NCI-H2081 (cell line): ENCODE measurements at places on chromosomes 11 and 22.
A peak's percentile ranks its signal among the peaks of the same experiment; 100 is the strongest.

GRCh38 chr11:12822392-12823022 is 148.3 kb downstream of the TEAD1 start:
- DNase-seq: no peak

- DNase-seq: no peak
Measured at GRCh38 chr22:49882519-49883293, 29.1 kb downstream of the ZBED4 start.

- DNase-seq: no peak
Measured at GRCh38 chr11:73252577-73253191, 19.5 kb upstream of the P2RY6 start.

DNA sequence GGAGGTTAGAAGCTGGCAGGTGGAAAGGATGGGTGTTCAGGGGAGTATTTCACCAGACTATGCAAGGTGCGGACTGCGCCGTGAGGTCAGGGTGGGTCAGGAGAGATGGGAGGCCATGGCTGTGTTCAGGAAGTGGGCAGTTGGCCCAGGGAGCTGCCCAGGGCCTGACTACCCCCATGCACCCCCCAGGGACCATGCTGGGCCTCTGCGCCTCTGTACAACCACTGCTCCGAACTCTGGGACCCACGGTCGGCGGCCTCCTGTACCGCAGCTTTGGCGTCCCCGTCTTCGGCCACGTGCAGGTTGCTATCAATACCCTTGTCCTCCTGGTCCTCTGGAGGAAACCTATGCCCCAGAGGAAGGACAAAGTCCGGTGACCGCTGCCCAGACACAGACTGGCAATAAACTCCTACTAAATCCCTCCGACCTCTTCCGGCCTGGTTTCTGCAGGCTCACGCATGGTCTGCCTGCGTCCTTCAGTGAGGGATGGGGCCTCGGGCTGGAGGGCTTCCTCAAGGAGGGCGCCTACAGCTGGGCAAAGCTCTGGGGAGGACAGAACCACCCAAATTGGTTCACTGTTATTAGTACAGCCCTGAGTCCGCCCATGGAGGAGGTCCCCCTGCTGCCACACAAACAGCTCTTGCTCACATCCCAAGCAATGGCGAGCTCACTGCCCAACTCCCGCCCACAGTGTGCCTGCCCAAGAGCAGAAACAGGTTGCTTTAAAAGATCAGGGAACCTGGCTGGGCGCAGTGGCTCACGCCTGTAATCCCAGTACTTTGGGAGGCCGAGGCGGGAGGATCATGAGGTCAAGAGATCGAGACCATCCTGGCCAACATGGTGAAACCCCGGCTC is 4.2 kb downstream of the PHLDA2 start:
- no peak for DNase-seq

DNA sequence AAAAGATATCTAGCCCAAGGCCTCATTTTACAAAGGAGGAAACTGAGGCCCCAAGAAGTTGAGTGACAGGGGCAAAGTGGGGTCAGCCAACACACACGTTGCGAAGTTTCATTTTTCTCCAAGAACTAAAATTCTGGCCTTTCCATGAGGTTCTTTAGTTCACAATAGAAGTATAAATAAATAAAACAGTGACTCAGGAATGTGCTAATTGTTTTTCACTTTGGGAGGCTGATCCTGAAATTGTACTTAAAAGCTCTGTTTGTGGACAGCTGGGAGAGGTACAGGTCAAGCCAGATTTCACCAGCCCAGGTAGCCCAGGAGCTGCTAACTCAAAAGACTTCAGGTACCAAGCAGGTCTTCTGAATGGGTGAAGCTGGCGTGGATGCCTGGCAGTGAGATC is 105.2 kb downstream of the TRAF6 start:
- DNase-seq: no peak

- no peak for DNase-seq
Measured at GRCh38 chr22:27853424-27853823, 51.9 kb upstream of the MN1 start.

DNA sequence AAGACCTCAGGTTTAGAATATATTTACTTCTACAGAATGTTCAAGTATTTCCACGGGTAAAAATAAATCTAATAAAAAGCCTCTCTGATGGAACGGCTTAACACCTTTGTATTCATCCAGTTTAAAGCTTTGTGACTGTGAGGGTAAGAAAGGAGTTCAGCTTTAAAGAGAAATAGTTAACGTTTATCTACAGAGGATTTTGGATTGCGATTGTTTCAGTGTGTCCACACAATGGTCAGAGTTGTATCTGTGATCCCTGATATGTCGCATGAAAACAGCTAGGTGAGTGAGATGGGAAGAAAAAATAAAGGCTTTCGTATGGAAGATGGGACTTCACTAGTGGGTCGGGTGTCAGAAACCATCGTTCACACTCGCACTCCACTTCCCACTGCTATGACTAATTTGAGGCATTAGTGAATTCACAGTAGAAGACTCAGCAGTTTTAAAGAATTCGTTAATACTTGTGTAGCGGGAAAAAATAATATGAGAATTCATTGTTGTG is 1.6 kb downstream of the APLP2 start:
- no peak for DNase-seq

DNA sequence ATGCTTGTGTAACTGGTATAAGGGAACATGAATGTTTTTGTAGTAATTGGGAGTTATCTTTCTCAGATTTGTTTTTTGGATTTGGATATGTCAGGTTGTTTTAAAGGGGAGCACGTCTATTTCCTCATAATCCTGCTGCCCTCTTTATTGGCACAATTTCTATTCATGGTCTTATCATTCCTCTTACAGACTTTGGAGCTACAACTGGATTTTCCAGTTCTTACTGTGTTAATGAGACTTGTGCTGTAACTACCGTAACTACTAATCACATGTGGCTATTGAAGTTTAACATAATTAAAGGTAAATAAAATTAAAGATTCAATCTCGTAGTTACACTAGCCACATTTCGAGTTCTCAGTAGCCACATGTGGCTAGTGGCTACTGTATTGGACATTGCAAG is 1.9 kb downstream of the FDX1 start:
- peak; percentile 7 for DNase-seq

DNA sequence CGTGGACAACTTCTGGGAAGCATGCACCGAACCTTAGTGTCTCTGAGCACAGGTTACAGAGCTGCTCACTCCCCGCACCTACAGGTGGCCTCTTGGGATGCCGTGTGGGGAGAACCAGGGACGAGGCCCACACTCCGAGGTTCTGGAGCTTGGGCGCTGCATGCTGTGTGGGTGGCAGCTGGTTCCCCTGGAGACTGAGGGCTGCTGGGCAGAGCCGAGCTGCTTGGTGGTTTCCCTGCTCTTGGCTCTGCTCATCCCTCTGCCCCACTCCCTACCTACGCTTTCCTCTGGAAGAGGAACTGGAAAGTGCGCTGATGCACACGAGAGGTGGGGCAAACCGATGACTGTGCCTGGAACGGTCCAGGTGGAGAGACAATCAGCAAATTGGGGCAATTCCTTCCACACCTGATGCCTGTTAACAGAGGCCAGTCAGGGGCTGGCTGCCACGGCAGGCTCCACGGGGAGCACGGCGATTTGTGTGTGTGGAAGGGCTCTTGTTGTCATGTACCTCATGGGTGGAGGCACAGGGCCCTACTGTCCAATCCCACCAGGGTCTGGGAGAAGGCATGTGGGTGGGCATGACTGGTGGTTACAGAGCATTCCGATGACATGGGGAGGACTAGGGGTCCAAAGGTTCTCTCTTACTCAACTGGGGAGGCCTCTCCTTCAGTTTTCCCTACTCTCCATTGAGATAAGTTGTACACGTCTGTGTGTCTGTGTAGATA is 60.9 kb downstream of the ST14 start:
- DNase-seq: no peak

DNA sequence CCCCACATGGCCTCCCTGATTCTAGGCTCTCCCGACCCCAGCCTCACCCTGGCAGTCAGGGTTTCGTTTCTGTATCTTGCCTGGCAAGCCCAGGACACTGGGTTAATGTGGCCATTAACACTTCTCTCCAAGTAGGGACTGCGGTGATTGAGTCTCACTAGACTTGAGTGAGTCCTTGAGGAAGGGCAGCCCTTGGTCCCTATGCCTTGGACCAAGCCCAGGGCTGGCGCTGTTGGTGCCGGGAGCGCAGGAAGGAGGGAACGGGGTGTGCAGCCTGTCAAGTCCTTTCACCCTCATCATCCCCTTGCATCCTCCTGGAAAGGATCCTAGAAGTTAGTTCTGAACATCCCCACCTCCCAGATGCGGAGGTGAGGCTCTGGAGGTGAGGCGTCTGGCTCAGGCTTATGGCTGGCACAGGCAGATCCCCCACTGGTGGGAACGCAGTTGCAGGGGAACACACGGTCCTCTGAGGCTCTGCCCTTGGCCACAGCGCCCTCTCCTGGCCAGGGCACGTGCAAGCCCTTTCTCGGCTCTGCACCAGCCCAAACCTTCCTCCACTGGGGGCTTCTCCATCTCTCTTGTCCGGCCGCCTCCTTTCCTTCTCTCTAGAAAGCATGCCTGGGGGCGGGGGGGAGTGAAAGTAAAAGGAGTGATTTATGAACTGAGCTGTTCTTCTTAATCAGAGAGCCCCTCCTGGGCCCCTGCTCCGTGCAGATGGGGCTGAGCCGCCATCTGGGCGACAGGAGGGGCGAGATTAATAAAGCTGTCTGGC is 56.7 kb downstream of the TP53I11 start:
- peak; percentile 79 for DNase-seq

DNA sequence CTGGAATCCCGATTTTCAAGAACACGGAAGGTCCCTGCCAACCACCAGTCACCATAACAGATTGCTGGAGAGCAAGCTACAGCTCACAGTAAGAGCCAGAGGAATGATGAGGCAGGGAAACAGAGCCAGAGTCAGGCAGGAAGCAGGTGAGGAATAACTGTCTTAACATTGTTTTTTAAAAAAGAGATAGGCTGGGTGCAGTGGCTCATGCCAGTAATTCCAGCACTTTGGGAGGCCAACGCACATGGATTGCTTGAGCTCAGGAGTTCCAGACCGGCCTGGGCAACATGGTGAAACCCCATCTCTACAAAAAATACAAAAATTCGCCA is 13.5 kb upstream of the CASTOR1 start:
- no peak for DNase-seq

GRCh38 chr11:20110908-20111669 is 49.2 kb downstream of the DBX1 start:
- DNase-seq: peak; percentile 74

DNA sequence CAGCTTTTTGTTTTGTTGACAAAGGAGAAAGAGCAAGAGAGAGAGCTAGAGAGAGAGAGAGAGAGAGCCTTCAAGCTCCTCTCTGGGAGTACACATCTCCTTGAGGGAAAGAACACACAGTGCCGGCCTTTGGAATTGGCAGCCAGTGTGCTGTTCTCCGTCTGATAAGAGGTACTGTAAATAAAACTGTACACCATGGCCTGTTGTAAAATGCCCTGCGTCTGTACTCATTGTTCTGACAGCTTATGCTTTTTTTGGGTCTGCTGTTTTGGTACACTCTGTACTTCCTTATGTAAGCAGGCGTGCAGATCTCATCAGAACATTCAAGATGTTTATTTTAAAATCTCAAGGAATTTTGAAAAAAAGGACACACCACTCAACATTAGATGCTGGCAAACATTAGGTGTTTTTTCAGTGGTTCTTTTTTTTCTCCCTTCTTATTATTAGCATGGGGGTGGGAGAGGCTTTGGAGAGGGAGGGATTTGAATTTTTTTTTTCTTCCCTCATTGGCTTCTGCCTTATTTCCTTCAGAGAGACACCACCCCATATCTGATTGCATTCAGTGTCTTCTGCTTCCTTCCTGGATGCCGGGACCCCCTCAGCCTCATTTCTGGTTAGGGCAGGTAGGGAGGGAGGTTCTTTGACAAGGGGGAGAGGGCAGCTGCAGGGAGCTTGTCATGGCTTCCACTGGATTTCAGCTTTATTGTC is 116.8 kb upstream of the NNMT start:
- DNase-seq: no peak

- no peak for DNase-seq
Measured at GRCh38 chr11:12543596-12544415, 130.4 kb upstream of the TEAD1 start.

GRCh38 chr11:8097062-8097461 is 16.1 kb downstream of the TUB start:
- DNase-seq: no peak

GRCh38 chr22:48254311-48254873 is 1491.9 kb downstream of the TBC1D22A start:
- no peak for DNase-seq

- DNase-seq: no peak
Measured at GRCh38 chr11:80860632-80861031, 1419.8 kb upstream of the TENM4 start.

DNA sequence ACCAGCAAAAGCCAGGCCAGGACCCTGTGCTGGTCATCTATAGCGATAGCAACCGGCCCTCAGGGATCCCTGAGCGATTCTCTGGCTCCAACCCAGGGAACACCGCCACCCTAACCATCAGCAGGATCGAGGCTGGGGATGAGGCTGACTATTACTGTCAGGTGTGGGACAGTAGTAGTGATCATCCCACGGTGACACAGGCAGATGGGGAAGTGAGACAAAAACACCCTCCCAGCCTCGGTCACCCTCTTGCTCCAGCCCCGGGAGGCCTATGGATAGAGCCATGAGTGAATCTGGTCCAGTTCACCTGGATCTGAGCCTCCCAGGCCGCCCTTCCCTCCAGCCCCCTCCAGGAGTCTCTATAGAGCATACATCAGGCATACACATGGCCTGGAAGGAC is 115.2 kb upstream of the IGLL5 start:
- no peak for DNase-seq

DNA sequence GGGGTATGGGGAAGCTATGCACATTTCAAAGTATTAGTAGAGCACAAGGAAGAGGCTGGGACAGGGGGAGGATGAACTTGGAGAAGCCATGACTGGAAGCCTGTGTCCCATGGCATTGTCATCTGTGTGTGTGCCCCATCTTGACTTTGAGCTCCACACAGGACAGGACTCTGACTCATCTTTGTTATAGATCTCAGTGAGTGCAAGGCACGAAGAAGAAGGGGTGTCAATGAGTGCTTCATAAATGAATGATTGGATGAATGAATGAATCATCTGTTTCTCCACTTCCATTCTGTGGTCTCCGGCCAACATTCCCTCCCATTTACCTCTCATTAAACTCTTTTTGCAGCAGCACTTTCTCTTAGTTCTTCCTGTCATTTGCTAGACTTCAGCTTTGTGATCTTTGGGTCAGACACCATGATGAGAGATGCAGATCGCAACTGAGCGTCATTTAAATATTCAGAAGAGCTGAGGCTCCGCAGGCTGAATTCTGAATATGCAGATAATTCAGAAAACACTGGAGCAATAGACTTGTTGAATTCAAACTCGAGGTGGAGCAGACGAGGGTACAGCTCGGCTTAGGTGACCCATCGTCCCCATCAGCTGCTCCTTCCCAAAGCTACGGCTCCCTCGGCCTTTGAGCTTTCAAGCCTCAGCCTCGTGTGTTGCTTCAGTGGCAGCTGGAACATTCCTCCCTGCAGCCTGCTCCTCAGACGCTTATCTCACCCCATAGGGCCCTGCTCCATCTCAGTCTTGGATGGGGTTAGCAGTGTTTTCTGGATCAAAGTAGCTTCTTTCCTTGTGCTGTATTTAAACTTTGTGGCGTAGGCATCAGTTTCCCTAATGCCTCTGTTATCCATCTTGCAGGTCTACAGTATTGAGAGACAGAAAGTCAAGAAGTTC is 30.8 kb downstream of the APOL3 start:
- no peak for DNase-seq
